Breast epithelium (tissue), 4 donors: ENCODE measurements at places on chromosomes 16 and 17. TPM values are rescaled to one million over a fixed set of nuclear protein-coding genes. Genes with fewer than 3 reads are reported as not detected.

GRCh38 chr16:7200320-7200719 is 132.3 kb upstream of the RBFOX1 start:
- H3K27ac ChIP-seq = no peak overlapping the region
- no peaks in the 10 kb centered on the region for H3K27me3 ChIP-seq
- H3K4me1 ChIP-seq = no peaks in the 10 kb centered on the region
- no peak overlapping the region for H3K4me3 ChIP-seq
- no peaks in the 10 kb centered on the region for H3K36me3 ChIP-seq
- no peak for DNase-seq

GRCh38 chr16:49588729-49589384 is 215.3 kb downstream of the C16orf78 start:
- H3K27ac ChIP-seq = no peak overlapping the region
- H3K27me3 ChIP-seq = no peaks in the 10 kb centered on the region
- no peak for DNase-seq
- H3K4me3 ChIP-seq = no peak overlapping the region

- no peaks in the 10 kb centered on the region for H3K27me3 ChIP-seq
- peak overlapping the region; percentile 89 for H3K27ac ChIP-seq
- peaks cover 50% of the 10 kb centered on the region for H3K4me1 ChIP-seq
- H3K36me3 ChIP-seq = no peaks in the 10 kb centered on the region
- H3K4me3 ChIP-seq = no peak overlapping the region
Observed at GRCh38 chr17:41773190-41773588, 13.3 kb downstream of the JUP start.

DNA sequence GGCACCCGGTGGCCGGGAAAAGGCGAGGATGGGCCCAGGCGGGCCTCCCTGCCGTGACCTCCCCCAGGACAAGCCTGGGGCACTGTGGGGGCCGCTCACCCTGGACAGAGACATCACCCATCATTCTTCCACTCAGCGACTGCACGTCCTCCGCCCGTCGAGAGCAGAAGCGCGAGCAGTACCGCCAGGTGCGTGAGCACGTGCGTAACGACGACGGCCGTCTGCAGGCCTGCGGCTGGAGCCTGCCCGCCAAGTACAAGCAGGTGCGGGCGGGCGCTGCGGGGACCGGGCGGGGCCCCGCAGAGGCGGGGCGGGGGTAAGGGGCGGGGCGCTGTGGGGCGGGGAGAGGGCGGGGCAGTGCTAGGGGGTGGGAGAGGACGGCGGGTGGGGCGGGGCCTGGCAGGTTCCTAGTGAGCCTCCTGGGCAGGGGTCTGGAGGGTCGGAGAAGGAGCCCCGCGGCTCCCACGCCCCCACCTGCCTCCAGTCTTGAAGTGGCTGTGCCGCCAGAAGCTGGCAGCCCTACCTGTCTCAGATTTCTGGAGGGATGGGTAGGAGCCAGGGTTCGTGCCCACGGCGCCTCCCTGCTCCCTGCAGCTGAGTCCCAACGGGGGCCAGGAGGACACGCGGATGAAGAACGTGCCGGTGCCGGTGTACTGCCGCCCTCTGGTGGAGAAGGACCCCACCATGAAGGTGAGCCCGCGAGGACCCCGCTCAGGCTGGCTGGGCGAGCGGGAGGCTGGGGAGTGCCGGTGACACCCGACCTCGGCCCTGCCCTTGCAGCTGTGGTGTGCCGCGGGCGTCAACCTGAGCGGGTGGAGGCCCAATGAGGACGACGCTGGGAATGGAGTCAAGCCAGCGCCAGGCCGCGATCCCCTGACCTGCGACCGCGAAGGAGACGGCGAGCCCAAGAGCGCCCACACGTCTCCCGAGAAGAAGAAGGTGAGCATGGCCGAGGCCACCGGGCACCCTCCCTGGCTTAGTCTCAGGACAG is 7.5 kb downstream of the NME3 start:
- H3K27me3 ChIP-seq = no peaks in the 10 kb centered on the region
- no peak overlapping the region for H3K4me3 ChIP-seq
- DNase-seq = no peak
- H3K36me3 ChIP-seq = peaks cover 5% of the 10 kb centered on the region

DNA sequence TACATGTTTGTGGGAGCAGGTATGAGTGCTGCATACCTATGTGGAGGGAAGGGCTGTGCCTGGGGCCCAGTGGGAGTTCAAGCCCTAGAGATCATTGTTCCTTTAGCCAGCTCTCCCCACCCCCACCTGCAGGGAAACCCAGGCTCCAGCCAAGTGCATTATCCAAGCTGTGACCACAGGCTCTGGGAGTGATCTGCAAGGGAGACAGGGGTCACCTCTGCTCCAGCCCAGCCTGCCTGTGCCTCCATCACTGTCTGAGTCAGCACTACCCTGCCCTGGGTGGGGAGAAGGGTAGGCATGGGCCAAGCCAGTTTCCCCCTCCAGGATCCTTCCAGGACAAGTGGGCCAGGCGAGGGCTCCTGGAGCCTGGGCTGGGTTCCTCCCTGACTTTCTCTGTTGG is 32.1 kb upstream of the SBK1 start:
- no peaks in the 10 kb centered on the region for H3K36me3 ChIP-seq
- DNase-seq = no peak

DNA sequence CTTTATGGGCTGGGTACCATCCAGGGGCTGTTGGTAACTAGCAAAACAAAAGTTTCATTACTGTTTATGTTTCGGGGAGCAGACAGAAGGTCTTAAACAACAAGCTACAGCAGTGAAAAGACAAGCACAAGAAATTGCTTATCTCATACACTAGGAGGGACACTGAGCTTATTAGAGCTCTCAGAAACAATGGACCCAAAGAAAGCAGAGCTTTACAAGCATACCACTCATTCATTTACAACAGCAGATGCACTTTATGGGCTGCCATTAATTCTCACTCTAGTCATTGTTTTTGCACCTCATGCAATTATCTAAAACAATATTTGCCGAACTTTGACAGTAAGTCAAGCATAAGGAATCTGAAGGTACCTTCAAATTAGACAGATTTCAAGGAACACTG is 10.0 kb downstream of the KRT16 start:
- no peak for DNase-seq
- no peaks in the 10 kb centered on the region for H3K27me3 ChIP-seq
- no peaks in the 10 kb centered on the region for H3K4me1 ChIP-seq
- H3K36me3 ChIP-seq = no peaks in the 10 kb centered on the region
- no peak overlapping the region for H3K4me3 ChIP-seq

DNA sequence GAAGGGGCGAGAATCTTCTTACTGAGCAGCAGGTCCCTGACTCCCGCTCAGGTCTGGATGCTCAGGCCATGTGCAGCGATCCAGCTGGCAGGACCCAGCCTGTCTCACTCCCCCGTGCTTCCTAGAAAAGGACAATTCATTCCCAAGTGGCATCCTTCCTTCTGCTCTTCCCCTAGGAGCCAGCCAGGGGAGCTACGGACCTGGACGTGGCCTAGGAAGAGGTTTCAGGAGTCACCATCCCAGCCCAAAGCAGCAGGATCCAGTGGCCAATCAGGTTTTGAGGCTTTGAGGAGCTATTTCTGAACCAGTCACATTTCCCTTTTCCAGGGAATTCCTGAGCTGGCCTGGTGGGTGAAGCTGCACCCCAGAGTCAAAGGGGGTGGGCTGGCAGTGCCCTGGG is 7.8 kb upstream of the CD79B start:
- no peaks in the 10 kb centered on the region for H3K27me3 ChIP-seq
- no peak overlapping the region for H3K4me3 ChIP-seq
- H3K4me1 ChIP-seq = no peaks in the 10 kb centered on the region
- no peaks in the 10 kb centered on the region for H3K36me3 ChIP-seq

- DNase-seq = no peak
- no peak overlapping the region for H3K27ac ChIP-seq
- no peaks in the 10 kb centered on the region for H3K4me1 ChIP-seq
- no peak overlapping the region for H3K4me3 ChIP-seq
Observed at GRCh38 chr16:84446596-84447392, 57.7 kb downstream of the MEAK7 start.

Gene MYH1
- total RNA-seq = 1.9 TPM

GRCh38 chr16:86347090-86347489 is 163.2 kb upstream of the FOXF1 start:
- no peak overlapping the region for H3K27ac ChIP-seq
- no peaks in the 10 kb centered on the region for H3K36me3 ChIP-seq
- H3K4me3 ChIP-seq = no peak overlapping the region
- no peaks in the 10 kb centered on the region for H3K4me1 ChIP-seq

- no peaks in the 10 kb centered on the region for H3K27me3 ChIP-seq
- no peaks in the 10 kb centered on the region for H3K36me3 ChIP-seq
- DNase-seq = no peak
- peaks cover 22% of the 10 kb centered on the region for H3K4me1 ChIP-seq
- peak overlapping the region; percentile 89 for H3K27ac ChIP-seq
Observed at GRCh38 chr17:58337210-58337599, 8.6 kb upstream of the TSPOAP1 start.

Gene GLP2R
- 3.7 TPM for total RNA-seq

DNA sequence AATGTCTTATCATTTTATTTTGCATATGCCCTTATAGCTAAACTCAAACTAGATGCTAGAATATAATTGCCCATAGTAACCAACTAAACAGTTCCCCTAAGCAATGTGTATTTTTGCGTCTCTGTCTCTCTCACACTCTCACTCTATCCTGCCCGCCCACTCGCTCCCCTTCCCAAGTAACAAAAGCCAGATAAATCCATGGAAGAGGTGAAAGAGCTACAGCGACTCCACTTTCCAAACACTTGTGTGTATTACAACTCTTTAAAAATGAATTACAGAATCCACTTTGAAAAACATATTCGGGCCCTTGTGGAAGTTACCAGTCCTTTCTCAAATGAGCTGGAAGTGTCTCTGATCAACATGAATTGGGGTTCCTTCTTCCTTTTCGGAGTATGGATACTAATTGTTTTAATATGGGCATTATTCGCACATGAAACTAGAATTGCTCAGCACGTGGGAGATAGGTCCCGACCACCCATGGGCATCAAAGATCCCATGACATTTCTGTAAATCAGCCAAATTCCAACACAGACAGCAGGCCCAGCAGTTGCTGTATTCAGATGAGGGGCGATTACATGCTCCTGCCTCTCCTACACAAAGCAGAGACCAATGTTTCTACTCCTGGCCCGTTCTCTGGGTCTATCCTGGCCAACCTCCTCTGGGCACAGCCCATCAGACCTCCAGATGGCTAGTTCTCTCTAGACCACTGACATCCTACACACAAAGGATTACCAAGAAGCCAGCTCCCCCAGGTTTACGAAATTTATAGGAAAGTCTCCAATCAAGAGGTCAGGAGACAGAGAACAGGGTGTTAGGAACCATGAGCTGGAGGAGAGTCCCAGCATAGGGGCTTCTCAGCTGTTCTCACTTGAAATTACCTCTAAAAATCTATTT is 121.5 kb downstream of the ZFHX3 start:
- no peak for DNase-seq
- H3K36me3 ChIP-seq = no peaks in the 10 kb centered on the region
- no peak overlapping the region for H3K27ac ChIP-seq
- H3K27me3 ChIP-seq = no peaks in the 10 kb centered on the region
- H3K4me1 ChIP-seq = peaks cover 4% of the 10 kb centered on the region

GRCh38 chr17:83175119-83175821 is 95.9 kb downstream of the METRNL start:
- H3K4me1 ChIP-seq = no peaks in the 10 kb centered on the region
- H3K27me3 ChIP-seq = no peaks in the 10 kb centered on the region
- DNase-seq = peak; percentile 6
- H3K27ac ChIP-seq = no peak overlapping the region
- no peak overlapping the region for H3K4me3 ChIP-seq
- H3K36me3 ChIP-seq = no peaks in the 10 kb centered on the region
